ENCODE measurements at places on chromosomes 6 and 20.

DNA sequence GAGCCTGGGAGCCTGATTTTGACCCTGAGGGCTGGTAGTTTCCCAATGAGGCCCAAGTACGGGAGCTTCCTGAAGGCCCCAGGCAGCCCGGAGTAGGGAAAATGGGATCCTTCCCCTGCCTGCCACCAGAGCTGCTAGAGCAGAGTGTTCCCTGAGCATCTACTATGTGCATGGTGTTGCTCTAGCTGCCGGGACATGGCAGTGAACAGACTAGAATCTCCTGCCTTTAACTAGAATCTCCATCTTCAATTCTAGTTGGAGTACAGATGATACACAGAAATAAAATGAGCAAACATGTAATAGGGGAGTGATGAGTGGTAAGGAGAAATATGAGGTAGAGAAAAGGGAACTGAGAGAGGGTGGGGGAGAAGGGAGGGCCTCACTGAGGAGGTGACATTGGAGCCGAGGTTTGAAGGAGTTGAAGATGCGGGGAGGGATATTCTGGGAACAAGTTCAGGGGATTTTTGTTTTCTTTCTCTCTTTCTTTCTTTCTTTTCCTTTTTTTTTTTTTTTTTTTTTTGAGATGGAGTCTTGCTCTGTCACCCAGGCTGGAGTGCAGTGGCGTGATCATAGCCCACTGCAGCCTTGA lies 18.5 kb downstream of the VSTM2L start:
- no peak for DNase-seq

- no peak for DNase-seq
Measured at GRCh38 chr6:143971482-143972205, 36.4 kb downstream of the PLAGL1 start.

GRCh38 chr6:52984247-52984646 lies 10.8 kb downstream of the GSTA4 start:
- no peak for DNase-seq

- DNase-seq = no peak
Measured at GRCh38 chr6:81063891-81064290, 688.6 kb downstream of the TENT5A start.

DNA sequence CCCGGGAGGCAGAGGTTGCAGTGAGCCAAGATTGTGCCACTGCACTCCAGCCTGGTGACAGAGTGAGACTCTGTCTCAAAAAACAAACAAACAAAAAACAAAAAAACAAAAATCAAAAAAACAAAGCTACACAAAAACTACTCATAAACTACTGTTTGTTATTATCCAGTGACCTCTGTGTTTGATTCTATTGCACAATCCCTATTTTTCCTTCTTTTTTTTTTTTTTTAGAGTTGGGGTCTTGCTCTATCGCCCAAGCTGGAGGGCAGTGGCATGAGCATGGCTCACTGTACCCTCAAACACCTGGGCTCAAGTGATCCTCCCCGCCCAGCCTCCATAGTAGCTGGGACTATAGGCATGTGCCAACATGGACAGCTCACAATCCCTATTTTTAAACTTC lies 92.7 kb downstream of the FAM217A start:
- DNase-seq = no peak

- no peak for DNase-seq
Measured at GRCh38 chr6:37732688-37733087, 35.0 kb upstream of the MDGA1 start.

GRCh38 chr20:7226156-7226555 lies 458.7 kb downstream of the BMP2 start:
- DNase-seq = no peak

All from stimulated activated CD8-positive, alpha-beta memory T cell treated with anti-CD3 and anti-CD28 coated beads, Interleukin-15, amount 100 ng/mL, for 1 hour (primary cell).